B cell (primary cell): ENCODE measurements at places on chromosomes 11 and 22. TPM values are rescaled to one million over a fixed set of nuclear protein-coding genes. Genes with fewer than 3 reads are reported as not detected.

DNA sequence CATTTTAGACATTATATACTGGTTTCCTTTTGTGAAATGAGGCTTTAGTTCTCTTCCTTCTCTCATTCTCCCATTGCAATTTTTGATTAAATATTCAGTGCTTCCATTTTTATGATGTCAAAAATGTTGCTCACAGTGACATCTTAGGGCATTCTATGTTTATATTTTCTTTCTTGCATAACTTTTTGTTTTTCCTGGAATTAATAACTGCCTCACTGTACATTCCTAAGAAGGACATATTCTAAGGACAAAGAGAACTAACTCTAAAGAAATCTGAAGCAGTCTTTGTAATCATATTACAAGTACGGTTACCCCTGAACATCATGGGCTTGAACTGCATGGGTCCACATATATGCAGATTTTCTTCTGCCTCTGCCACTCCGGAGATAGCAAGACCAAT is 25.8 kb upstream of the P2RY6 start:
- H3K27me3 ChIP-seq, result peaks cover 2% of the 10 kb centered on the region
- no peaks in the 10 kb centered on the region for H3K36me3 ChIP-seq
- H3K27ac ChIP-seq, result no peak overlapping the region
- DNase-seq, result no peak
- H3K4me3 ChIP-seq, result no peak overlapping the region

DNA sequence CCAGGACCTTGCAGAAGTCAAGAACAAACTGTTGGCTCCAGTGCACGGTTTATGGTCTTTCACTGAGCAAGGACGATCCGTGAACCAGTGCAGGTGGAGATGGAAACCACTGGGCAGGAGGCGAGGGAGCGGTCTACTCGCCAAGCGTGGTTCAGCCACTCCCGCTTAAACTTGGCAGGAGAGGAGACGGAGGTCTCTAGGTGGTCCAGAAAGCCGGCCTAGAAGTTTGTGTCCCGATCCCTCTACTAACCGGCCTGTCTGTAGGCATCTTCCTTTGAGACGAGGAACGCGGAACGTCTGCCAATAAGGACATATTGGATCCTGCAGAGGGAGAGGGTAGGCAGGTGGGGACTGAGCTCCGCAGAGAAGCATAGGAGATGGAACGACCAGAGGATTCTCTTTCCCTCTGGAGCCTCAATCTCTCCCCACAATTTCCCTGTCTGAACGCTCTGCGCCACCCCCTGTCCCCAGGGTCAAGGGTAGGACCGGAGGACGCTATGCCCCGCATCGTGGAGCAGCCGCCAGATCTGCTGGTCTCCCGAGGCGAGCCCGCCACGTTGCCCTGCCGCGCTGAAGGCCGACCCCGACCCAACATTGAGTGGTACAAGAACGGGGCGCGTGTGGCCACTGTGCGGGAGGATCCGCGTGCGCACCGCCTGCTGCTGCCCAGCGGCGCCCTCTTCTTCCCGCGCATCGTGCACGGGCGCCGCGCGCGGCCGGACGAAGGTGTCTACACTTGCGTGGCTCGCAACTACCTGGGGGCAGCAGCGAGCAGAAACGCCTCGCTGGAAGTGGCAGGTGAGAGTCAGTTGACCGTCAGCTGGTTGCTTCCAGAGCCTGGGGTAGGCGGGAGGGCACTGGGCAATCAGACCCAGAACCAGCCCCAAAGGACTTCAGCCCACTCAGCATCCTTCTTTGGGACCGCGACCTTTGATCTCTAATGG is 3.4 kb downstream of the ROBO3 start:
- no peak overlapping the region for H3K27ac ChIP-seq
- H3K27me3 ChIP-seq, result no peaks in the 10 kb centered on the region
- peak; percentile 30 for DNase-seq
- H3K4me1 ChIP-seq, result peaks cover 43% of the 10 kb centered on the region
- H3K4me3 ChIP-seq, result no peak overlapping the region

GRCh38 chr11:24295360-24295759 is 201.5 kb upstream of the LUZP2 start:
- H3K27ac ChIP-seq, result no peak overlapping the region
- H3K4me1 ChIP-seq, result no peaks in the 10 kb centered on the region
- no peak for DNase-seq

DNA sequence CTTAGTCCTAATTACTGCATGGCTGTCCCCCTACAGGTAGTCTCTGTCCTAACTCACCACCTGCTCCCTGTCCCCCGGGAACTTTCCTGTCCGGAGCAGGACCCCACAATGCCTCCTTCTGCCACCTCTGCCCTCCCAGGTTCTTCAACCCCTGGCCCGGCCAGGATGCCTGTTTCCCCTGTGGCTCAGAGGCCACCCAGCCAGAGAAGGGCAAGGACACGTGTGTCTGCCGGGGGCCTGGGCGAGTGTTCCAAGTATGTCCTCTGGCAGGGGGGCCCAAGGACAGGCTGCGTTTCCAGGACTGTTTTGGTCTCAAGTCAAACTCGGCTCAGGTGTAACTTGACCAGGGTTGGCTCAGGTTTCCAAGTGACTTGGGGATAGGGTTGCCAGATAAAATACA is 63.8 kb downstream of the BTG4 start:
- peaks cover 16% of the 10 kb centered on the region for H3K27me3 ChIP-seq
- no peak overlapping the region for H3K27ac ChIP-seq
- H3K4me1 ChIP-seq, result peaks cover 31% of the 10 kb centered on the region
- no peak overlapping the region for H3K4me3 ChIP-seq

GRCh38 chr11:119295178-119295577 is 21.8 kb downstream of the MCAM start:
- DNase-seq, result no peak
- H3K27me3 ChIP-seq, result no peaks in the 10 kb centered on the region
- no peak overlapping the region for H3K27ac ChIP-seq
- no peak overlapping the region for H3K4me3 ChIP-seq
- H3K4me1 ChIP-seq, result no peaks in the 10 kb centered on the region

GRCh38 chr11:59076876-59077571 is 9.1 kb upstream of the GLYATL1B start:
- H3K4me1 ChIP-seq, result peaks cover 54% of the 10 kb centered on the region
- H3K27me3 ChIP-seq, result no peaks in the 10 kb centered on the region
- no peak overlapping the region for H3K4me3 ChIP-seq
- peak overlapping the region; percentile 80 for H3K27ac ChIP-seq
- no peaks in the 10 kb centered on the region for H3K36me3 ChIP-seq

DNA sequence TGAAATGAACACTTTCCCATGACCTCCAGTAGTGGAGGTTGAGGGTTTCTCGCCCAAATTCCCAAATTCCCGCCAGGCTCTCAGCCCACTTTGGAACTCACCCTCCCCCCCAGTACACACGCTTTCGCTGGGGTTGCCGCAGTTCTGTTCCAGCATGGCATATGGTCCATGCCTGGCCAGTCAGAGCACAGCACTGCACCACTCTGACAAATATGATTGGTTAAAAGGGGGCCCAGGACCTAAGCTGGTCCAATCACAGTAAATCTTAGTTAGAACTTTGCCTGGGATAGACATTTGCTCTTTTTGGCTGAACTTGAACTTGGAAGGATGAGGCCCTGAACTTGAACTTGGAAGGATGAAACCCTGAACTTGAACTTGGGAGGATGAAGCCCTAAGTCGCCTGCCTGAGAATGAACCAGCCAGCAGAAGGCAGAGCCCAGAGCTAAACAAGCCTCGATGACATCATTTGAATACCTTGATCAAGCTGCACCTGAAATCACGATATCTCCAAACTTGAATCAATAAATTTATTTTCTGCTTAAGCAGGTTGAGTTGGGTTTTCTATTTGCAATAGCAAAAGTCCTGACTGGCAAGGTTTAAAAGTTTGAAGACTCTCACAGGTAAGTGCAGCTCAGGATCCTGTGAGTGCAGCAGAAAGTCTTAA is 12.6 kb upstream of the SSTR3 start:
- no peaks in the 10 kb centered on the region for H3K36me3 ChIP-seq
- no peak for DNase-seq
- no peaks in the 10 kb centered on the region for H3K27me3 ChIP-seq
- peak overlapping the region; percentile 87 for H3K27ac ChIP-seq

DNA sequence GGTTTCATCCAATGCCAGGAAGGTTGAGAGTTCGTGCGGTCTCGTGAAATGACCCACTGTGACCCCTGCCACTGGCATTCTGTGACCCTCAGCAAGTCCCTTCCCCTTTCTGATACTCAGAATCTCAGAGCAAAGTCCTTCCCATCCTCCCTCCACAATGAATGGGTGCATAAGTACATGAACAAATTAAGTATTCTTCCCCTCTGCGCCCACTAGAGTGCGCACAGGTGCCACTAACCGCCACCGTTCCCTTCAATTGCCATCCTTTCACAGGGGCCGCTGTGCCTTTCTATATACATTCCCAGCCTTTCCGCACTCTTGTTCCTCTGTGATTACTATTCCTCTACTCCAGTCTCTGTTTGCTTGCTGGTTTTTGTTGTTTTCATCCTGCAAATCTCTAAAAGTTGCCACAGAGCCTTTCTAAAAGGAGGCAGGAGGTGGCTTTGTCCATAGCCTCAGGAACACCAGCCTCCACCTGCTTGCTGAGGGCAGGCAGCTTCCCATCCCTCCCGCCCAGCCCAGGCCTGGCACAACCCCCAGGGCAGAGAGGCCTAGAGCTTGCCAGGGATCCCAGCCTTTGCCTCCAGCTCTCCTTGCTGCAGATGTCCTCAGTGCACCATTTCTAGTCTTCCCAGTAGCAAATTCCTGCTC is 6.7 kb upstream of the AP1B1 start:
- H3K27ac ChIP-seq, result no peak overlapping the region
- H3K27me3 ChIP-seq, result no peaks in the 10 kb centered on the region
- H3K36me3 ChIP-seq, result no peaks in the 10 kb centered on the region
- DNase-seq, result peak; percentile 86
- H3K4me1 ChIP-seq, result peaks cover 6% of the 10 kb centered on the region

GRCh38 chr22:23072911-23073491 is 2.7 kb downstream of the GNAZ start:
- no peaks in the 10 kb centered on the region for H3K27me3 ChIP-seq
- H3K4me3 ChIP-seq, result no peak overlapping the region
- peaks cover 36% of the 10 kb centered on the region for H3K4me1 ChIP-seq
- DNase-seq, result no peak
- H3K36me3 ChIP-seq, result no peaks in the 10 kb centered on the region
- no peak overlapping the region for H3K27ac ChIP-seq

The RFPL2 gene
- polyA plus RNA-seq, result 0.09 TPM in 1 of 2 replicates, not detected in the other

The POTEH gene
- 0.24 TPM in 1 of 2 replicates, not detected in the other for polyA plus RNA-seq

The CECR2 gene
- 0.13 and 0.29 TPM in 2 replicates for polyA plus RNA-seq

The GUCY1A2 gene
- polyA plus RNA-seq, result not detected in 2 replicates

The ZC3H7B gene
- 29.8 and 32.8 TPM in 2 replicates for polyA plus RNA-seq

The MACROD1 gene
- 2.7 and 3.6 TPM in 2 replicates for polyA plus RNA-seq

The C11orf86 gene
- polyA plus RNA-seq, result not detected in 2 replicates

The C11orf87 gene
- polyA plus RNA-seq, result not detected in 2 replicates
